ENCODE measurements at places on chromosomes 3 and 15. TPM values are rescaled to one million over a fixed set of nuclear protein-coding genes. Genes with fewer than 3 reads are reported as not detected.

The SMCO1 gene
- not detected for total RNA-seq

The IL17RE gene
- total RNA-seq = 1.0 TPM

The IL5RA gene
- total RNA-seq = not detected

The KCNAB1 gene
- total RNA-seq = not detected

The SAMMSON gene
- total RNA-seq = not detected

The LMAN1L gene
- total RNA-seq = not detected

The EAF1 gene
- total RNA-seq = 18.8 TPM

The VWA5B2 gene
- 0.38 TPM for total RNA-seq

The CHRFAM7A gene
- total RNA-seq = 4.9 TPM

The MKRN2OS gene
- total RNA-seq = not detected

The RETNLB gene
- total RNA-seq = not detected

The ITIH4 gene
- total RNA-seq = 0.84 TPM

The CHDH gene
- 2.6 TPM for total RNA-seq

The ALDH1L1 gene
- total RNA-seq = 0.19 TPM

The FEZF2 gene
- total RNA-seq = not detected

The ITIH3 gene
- total RNA-seq = not detected

The GOLGA8T gene
- 0.66 TPM for total RNA-seq

The ARHGEF26 gene
- 7.8 TPM for total RNA-seq

The TGM4 gene
- 0.05 TPM for total RNA-seq

The SCAANT1 gene
- not detected for total RNA-seq

The LYZL4 gene
- total RNA-seq = not detected

The ZBTB38 gene
- total RNA-seq = 70.2 TPM

The GOLGA6D gene
- not detected for total RNA-seq

The SLC28A2 gene
- not detected for total RNA-seq

The SV2B gene
- total RNA-seq = 0.03 TPM

The LXN gene
- total RNA-seq = 81.7 TPM

The SQOR gene
- total RNA-seq = 64.9 TPM

The ASB14 gene
- not detected for total RNA-seq

The EFHB gene
- 0.39 TPM for total RNA-seq

The MITF gene
- total RNA-seq = 8.5 TPM

The MOBP gene
- total RNA-seq = 0.02 TPM
